ENCODE measurements at places on chromosomes 6 and 20.

- DNase-seq: no peak
Observed at GRCh38 chr20:18650224-18650623, 62.4 kb downstream of the DTD1 start.

GRCh38 chr6:157264701-157265100 is 58.6 kb downstream of the TMEM242 start:
- DNase-seq: no peak

DNA sequence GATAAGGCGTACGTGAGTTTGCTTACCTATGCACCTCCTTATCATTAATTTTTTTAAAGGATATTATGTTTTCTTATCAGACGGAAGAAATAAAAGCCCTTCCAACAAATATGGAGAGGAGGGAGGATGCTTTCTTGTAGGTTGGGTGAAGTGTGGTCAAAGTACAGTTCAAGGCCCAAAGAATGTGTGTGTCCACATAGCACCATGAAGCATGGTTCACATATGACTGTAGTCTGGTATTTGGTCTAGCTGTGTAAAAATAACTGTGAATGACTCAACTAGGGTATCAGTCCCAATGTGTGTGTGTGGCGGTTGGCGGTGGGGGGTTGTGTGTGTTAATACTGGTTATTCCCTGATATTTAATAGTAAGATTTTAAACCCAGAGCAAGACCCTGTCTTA is 212.7 kb downstream of the TMEM242 start:
- DNase-seq: peak; percentile 68

DNA sequence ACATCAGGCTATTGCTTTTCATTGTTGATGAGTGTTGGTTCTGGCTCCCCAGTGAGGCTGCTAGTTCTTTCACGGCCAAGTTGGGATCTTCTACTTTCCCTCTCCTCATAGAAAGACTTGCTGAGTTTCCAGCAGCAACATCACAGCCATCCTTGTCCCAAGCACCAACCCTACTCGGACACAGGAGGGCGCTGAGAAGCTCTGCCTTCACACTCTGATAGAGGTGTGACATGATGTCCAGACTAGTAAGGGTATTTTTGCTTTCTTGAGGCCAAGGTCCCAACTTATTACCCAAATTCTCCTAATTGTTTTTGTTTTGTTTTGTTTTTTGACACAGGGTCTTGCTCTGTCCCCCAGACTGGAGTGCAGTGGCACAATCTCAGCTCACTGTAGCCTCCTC is 3.0 kb upstream of the GCM1 start:
- DNase-seq: peak; percentile 32

DNA sequence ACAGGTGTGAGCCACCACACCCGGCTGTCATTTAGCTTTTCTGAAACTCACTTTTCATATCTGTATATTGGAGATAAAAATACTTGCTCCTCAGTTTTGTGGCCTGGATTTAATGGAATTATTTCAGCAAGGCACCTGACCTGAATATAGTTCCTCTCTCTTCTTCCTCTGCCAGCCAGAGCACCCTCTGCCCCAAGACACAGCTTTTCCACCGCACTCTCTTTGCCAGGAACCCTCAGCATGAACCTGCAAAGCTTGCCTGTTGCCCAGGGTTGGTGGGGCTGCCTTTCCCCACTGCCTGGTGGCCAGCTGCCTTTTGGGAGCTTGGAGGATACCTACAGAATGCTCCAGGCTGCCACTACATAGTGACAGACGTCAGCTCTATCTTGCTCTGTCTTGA is 3.1 kb downstream of the GTSF1L start:
- DNase-seq: no peak

GRCh38 chr6:11699576-11699975 is 79.0 kb downstream of the ADTRP start:
- DNase-seq: no peak

DNA sequence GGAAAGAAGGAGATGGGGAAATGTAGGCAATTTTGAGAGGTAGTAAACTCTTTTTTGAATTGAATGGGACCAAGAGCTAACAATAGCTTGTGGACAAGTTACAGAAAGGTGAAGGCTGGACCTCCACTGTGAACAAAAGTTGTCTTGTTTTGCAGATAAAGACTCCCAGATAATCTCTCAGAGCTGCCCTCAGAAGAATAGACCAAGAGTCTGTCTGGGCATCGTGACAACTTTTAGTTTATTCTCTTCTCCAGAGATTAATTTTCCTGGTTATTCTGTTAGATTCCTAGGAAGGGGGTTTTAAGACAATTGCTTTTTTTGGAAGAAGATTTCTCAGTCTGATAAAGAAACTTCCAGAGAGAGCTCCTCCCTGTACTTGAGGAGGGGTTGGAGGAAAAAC is 161.9 kb downstream of the COL19A1 start:
- no peak for DNase-seq

- no peak for DNase-seq
Observed at GRCh38 chr6:12345694-12346058, 55.5 kb downstream of the EDN1 start.
